ENCODE measurements at places on chromosomes 6 and 20.

GRCh38 chr6:30684386-30685156 lies 1.9 kb downstream of the PPP1R18 start:
- ATAC-seq: no peak

GRCh38 chr6:11909696-11910132 lies 102.4 kb upstream of the HIVEP1 start:
- ATAC-seq: peak; percentile 86

DNA sequence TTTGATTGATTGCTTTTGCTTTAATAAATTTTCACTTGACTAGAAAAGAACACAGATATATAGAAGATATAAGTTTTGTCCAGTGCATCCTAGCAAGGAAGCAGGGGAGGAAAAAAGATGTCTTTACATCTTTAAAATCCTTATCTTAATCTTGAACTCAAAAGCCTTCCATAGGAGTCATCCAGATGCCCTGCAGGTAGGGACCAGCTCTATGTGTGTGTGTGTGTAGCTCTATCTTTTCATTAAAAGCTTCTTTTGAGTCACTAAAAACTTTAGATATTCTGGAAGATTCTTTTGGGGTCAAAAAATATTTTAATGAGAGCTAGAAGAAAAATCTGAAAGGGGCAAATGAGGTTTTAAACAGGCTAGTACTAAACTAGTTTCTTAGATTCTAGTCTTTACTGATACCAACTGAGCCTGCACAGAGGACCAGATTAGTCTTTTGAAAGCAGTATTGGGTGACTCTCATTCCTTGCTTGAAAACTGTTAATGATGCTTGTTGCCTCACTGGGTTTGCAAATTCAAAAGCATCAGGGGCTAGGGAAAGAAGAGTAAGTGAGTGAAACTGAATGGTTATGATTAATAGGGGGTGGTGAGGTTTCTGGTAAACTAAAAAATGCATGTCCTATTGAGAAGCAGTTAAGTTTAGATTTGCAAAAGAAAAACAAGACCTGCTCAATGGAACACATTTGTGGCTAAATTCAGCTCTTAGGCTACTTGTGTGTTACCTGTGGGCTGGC lies 40.6 kb upstream of the JAG1 start:
- no peak for ATAC-seq

- ATAC-seq: peak; percentile 45
Measured at GRCh38 chr6:36387440-36388303, at the start of gene ETV7. TSS of gene ETV7 (minus strand) at chr6:36387669. CDS start at chr6:36387541, 128 bp downstream.

DNA sequence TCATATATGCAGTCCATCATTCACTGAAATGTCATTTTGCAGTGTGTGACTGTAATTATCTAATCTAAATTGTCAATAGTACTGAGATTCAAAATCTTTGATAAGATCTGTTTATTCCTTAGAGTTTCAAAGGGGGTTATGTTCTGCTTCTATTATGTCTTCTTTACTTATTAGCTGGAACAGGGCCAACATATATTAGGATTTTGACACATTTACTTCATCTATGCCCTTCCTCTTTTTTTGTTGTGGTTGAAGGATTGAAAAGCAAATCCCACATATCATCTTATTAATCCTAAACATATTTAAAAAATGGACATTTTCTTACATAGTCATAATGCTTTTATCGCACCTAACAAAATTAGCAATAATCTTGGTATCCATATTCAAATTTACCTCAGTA lies 30.3 kb upstream of the MAS1 start:
- no peak for ATAC-seq

DNA sequence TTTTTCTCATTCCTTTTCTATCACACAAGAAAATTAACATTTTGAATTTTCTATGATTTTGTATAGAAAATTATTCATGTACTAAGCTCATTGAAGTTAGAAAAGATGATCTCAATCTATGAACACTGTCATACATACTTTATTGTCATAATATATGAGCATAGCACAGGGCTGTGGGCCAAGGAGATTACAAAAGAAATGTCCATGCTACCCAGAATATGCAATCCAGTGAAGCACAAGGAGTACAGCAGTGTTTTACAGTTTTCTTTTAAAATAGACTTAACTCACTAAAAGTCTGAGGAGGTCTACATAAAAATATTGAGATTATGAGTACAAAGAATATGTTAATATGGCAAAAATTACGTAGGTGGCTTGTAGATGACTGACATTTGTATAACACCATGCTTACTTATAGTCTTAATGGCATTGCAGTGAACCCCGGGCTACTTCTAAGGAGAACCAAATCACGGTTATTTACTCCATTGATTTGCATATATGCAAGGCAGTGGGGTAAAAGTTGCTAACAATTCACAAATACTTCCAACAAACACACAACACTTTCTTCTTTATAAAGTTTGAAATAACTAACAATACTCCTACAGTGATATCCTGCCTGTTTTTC lies 257.1 kb downstream of the BCKDHB start:
- ATAC-seq: no peak

- no peak for ATAC-seq
Measured at GRCh38 chr20:46055269-46055668, 26.3 kb downstream of the SLC12A5 start.

DNA sequence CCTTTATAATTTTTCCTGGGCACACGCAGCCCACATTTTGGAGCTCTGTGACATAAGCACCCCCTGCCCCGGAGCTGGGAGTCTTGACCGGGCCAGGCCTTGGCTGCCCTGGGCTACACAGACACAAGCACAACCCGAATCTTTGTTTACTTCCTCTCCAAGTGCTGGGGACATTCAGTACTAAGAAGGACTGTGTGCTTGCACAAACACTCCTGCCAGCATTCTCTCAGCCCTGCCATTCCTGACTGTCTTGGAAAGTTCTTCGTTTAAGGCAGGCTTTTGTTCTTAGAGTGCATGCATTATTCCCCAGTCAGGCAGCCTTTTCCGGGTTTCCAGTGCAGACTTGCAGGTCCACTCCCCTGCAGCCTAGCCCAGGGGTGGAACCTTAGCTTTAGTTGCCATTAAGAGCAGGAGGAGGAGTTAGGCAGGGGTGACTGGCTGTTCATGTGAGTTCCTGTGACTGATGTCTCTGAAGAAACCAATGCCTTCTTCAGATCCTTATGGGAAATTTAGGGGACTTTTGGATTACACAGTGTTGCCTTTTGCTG lies 28.6 kb downstream of the FOXO3 start:
- peak; percentile 72 for ATAC-seq
